ENCODE measurements at places on chromosomes 5 and 9. TPM values are rescaled to one million over a fixed set of nuclear protein-coding genes. Genes with fewer than 3 reads are reported as not detected.

The PCDHB14 gene
- 0.78 TPM for total RNA-seq

GRCh38 chr9:125495172-125496119 lies 211.6 kb downstream of the MAPKAP1 start:
- DNase-seq, result no peak

DNA sequence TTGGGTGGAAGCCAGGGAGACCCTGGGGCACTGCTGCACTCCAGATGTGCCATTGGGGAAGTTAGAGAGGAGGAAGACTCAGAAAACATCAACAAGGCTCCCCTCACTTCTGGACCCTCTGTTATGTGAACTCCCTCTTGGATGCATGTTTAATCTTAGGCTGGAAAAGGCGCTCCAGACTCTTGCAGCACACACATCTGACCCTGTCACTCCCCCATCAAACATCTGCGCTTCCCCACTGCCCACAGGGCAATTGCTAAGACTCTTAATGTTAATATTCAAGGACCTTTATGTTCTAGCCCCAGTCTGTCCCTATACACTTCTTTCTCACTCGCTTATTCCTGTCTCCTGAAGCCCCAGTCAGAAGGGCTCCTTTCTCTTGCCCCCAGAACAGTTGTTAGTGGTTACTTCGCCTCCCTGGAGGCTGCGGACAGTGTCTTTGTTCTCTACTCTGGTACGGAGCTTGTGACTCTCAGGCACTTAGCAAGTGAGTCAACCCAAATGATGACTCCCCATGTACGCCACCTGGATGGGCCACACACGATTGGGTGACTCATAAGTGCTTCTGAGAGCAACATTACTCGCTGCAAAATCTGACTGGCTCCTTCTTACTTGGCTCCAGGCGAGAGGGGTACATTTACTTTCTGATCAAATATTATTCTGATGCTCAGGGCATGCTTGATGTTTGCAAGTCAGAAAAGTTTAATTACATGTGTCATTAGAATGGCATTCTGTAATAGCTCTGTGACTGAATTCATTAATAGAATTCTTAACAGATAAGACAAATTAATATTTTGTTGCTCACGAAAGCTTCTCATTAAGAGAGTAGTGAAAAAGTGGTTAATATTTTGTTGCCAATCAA lies 193.6 kb downstream of the HSPA4 start:
- no peak for DNase-seq

The SLC35D2 gene
- total RNA-seq, result 20.9 TPM

GRCh38 chr5:54743997-54744788 lies 226.6 kb downstream of the SNX18 start:
- peak; percentile 15 for DNase-seq

DNA sequence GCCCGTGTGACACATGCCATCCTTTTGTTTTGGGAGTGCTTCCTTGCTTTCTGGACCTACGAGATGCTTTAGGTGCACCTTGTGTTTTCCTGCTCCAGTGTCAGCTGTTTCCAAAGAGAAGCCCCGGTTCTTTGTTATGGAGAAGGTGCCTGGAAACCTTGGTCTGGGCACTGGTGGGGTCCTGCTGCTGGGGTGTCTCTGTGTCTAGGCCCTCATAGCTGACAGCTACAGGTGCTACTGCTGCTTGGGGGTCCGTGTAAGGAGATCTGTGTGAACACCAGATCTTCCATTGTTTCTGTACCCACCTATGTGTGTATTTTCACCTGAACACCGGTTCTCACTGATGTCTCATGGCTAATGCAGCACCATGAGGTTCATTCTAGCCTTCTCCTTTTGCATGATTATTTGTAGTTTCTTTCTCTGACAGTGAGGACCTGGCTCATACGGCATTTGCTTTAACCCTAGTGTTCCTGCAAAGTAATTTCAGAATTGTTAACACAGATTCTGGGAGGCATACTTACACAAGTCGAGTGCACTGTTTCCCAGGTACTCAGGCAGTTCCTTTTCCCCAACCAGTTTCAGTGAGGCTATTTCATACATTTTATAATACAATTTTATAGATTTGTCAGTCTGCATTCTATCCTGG lies 13.2 kb upstream of the FAM120AOS start:
- no peak for DNase-seq

- DNase-seq, result no peak
Observed at GRCh38 chr5:169154679-169155078, 146.3 kb downstream of the SLIT3 start.

The ANKRD31 gene
- total RNA-seq, result not detected

GRCh38 chr5:105977163-105977562 lies 1693.6 kb downstream of the EFNA5 start:
- no peak for DNase-seq

The ZDHHC21 gene
- 24.6 TPM for total RNA-seq

DNA sequence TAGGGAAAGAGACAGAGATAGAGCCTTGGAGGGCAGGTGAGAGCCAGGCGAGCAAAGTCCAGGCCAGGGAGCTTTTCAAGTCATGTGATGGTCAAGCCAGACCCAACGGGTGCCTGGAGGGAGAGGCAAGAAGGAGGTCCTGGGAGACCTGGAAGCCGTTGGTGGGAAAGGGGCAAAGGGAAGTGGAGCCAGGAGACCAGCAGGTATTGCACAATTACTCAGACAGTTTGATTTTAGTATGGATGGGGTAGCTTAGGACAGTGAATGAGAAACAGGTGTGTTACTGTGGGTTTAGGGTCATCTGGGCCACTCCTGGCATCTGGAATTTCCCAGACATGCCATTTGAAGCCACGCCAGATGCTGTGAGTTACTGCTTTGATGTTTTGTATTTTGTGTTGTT lies 5.1 kb downstream of the SECISBP2 start:
- DNase-seq, result no peak
